ENCODE measurements at places on chromosomes 16 and 17.

GRCh38 chr17:38577645-38578173 lies 28.0 kb downstream of the SRCIN1 start:
- DNase-seq: no peak

GRCh38 chr16:73794994-73795393 lies 501.6 kb upstream of the PSMD7 start:
- no peak for DNase-seq

DNA sequence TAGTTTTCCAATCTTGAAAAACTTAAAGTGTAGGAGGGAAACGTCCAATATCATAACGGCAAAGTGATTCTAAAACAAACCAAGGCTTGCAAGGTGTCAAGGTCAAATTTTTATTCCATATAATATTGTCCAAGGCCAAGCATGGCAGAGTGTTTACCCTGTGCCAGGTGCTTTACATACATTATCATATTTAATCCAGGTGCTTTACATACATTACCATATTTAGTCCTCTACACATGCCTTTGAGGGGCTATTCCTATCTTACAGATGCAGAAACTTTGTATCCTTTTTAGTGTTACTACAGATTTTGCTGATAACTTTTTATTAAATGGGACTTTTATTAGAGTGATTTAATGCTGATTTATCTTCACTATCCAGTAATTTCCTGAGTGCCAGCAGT lies 23.9 kb downstream of the MAF start:
- no peak for DNase-seq

GRCh38 chr16:57994778-57995177 lies 5.7 kb downstream of the ZNF319 start:
- DNase-seq: no peak

- no peak for DNase-seq
Observed at GRCh38 chr17:18191236-18191667, 7.6 kb downstream of the ALKBH5 start.

GRCh38 chr17:48871551-48872351 lies 20.8 kb upstream of the ATP5MC1 start:
- no peak for DNase-seq

DNA sequence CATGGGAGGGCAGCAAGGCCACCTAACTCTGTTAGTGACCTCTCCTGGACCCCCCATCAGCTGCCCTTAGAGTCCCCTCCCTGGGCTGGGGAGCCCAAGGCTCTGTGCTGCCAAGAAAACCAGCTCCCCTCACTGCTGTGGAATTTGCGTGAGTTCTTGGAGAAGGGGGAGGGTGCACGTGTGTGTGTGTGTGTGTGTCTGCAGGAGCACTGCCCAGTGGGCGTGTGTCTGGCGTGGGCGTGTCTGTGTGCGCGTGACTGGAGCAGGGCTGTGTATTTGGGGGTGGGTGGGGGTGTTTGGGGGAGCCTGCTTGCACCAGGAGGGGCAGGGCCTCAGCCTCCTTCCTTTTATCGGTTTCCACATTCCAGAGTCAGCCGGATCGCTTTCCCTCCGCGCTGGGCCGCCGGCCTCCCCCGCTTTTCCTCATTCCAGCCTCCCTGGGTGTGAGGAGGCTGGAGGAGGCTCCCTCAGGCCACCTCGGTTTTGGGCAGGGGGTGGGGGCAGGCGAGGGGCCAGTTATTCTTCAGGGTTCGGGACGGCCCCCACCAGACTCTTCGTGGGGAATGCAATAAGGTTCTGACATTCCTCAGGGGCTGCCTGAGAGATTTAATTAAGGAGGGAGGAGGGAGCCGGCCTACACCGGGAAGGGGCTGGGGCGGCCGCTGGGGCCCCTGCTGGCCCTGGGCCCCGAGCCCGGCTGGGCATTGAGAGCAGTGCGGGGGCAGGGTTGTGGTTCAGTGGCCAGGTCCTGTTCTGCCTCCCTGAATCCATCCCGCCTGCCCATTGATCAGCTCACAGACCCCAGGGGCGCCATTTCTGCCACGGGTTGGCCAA lies 2.5 kb downstream of the VASN start:
- no peak for DNase-seq

GRCh38 chr17:65229621-65229995 lies 92.4 kb downstream of the RGS9 start:
- no peak for DNase-seq

DNA sequence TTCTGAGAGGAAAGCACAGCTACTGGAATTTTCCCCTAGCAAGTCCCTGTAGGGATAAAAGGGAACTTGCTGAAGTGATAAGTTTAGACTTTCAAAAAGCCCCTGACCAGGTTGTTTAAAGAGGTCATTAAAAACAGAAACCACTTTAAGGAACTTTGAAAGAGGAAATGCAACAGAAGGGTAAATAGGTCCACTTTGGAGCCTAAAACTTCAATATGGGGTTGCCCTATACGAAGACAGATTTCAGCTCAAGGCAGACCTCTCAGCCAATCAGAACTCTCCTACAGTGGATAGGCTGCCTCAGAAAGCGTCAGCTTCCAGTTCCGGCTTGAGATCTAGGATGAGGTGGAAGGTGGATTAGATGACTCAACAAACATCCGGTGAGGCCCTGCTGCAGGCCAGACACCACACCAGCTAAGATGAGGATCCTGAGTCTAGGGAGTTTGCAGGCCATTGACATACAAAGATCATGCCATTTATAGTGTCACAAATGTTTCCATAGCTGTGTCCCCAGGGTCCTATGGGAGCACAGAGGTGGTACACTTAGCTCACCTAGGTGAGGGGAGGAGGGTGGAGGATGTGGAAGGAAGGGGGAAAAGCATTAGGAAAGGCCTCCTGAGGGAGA lies 7.9 kb upstream of the MFSD6L start:
- DNase-seq: no peak

- no peak for DNase-seq
Observed at GRCh38 chr16:53680756-53681155, 22.9 kb downstream of the RPGRIP1L start.

DNA sequence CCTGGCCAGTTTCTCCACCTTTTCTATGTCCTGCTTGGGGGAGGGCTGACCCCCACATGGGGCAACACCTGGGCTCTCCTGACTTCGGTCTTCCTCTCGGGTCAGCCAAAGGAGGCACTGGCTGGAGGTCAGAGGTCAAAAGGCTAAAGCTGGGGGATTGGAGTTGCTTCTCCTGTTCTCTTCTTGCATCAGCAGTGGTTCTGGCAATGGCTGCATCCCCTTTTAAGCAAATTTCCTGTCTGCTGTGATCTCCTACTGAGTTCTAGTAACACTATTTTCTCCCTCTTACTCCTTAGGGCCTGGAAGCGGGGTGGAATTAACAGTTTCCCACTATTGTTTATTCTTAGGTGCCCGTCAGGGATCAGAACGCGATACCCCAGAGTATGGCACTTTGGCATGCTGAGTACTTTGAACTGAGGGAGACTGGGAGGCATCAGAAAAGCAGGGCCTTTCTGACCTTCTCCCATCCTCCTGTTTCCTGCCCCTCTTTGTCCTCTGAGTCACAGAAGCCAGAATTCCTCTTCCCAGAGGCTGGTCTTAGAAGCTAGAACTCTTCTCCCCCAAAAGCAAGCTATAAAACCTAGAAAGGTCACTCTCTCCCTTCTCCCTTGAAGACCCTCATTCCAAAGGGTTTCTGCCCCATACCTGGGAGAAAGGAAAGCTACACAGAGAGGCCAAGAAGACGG lies 268.2 kb downstream of the STX8 start:
- DNase-seq: no peak

DNA sequence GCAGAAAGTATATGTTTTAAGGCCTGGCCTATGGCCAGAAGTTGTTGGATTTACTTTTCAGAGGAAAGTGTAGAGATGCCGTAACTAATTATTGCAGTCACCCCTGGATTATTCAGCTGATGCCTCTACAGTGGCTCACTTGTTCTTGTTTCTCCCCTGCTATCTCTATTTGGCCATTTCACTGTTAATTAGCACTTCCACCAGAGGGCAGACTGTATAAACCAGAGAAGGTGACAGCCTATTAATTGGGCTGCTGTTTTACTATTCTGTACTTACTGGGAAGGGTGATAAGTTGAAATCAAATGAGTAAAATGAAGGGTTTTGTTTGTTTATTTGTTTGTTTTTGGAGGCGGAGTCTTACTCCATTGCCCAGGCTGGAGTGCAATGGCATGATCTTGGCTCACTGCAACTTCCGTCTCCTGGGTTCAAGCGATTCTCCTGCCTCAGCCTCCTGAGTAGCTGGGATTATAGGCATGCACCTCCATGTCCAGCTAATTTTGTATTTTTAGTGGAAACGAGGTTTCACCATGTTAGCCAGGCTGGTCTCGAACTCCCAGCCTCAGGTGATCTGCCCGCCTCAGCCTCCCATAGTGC lies 66.0 kb downstream of the CDK12 start:
- DNase-seq: no peak

DNA sequence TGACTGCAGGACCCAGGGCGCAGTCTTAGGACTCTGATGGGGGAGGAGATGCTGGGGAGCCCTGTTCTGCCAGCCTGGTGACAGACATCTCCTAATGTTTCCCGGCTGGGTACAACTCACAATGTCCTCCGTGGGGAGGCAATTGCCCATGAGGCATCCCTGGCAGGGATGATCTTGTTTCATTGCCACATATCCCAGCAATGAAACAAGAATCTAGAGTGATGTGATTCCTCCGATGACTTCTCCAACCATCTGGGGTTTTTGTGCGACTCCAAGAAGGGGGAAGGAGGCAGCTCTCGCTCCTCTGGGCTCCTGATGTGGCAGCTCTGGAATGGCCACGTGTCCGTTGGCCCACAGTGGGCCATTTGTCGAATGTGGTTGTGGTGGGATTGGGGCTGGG lies 255.8 kb downstream of the SEC14L1 start:
- no peak for DNase-seq

- DNase-seq: no peak
Observed at GRCh38 chr17:73974536-73974935, 228.9 kb upstream of the RPL38 start.

- no peak for DNase-seq
Observed at GRCh38 chr16:51313198-51313597, 162.1 kb upstream of the SALL1 start.

DNA sequence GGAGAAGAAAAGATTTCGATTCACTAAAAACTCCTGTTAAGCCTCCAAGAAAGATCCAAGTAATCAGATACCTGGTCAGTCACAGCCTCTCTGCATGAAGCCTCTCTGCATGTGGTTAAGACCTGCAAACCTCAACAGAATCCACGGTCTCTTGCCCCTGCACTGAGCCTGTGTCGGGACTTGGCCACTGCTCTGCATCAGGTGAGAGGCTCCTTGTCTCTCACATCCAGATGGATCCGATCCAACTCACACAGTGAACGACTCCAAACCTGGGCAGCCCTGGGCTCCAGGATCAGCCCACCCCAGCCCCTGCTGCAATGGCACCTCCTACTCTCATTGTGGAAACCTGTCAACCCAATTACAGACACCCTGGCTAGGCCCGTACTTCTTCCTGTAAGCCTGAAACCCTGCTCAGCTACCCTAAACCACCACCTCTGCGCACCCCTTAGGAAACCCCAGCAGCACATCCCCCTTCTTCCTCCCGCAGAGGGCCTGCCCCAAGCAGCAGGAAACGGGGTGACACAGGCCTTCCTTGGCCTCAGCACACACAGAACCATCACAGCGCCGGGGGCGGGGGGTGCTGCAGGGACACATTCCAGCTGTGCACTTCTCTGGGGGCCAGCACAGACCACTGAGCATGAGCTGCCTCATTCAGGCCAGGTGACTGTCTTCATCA lies 129.5 kb downstream of the ANKRD11 start:
- DNase-seq: peak; percentile 60

GRCh38 chr16:22948058-22948602 lies 134.2 kb downstream of the HS3ST2 start:
- DNase-seq: no peak

DNA sequence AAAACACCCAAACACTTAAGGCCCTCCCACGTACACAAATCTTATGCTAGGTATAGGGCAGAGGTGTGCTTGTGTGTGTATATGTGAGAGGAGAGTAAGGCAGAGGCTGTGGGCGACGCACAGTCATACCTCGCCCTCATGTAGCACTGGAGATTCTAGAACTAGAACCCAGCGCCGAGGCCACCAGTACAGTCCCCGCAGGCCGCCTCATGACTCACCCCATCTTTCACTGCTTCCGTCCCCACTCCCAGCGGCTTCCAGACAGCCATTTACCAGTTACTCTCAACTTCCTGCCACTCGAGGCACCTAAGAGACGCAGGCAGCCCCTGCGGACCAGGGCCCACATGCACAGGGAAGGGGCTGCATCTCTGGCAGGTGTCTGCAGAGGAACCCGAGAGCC lies 23.2 kb upstream of the CYTH1 start:
- DNase-seq: no peak

GRCh38 chr17:18021372-18021771 lies 17.6 kb downstream of the ATPAF2 start:
- no peak for DNase-seq

DNA sequence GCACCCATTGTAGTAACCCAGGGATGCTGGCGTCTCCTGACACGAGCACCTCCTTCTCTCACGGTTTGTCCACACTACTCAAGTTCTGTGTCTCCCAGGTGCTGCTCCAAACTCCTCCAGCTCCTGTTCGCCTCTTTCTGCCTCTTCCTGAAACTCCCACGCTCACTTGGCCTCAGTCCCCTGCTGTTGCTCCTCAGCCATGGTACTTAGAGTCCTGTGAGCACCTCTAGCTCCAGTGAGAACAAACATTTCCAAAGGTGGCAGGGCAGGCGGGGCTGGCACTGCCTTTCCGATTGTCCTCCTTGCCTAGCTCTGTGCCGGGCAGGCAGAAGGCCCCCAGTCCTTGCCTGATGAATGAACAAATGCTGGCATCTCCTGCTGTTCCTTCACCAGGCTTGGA lies 146.1 kb downstream of the SDK2 start:
- DNase-seq: no peak

DNA sequence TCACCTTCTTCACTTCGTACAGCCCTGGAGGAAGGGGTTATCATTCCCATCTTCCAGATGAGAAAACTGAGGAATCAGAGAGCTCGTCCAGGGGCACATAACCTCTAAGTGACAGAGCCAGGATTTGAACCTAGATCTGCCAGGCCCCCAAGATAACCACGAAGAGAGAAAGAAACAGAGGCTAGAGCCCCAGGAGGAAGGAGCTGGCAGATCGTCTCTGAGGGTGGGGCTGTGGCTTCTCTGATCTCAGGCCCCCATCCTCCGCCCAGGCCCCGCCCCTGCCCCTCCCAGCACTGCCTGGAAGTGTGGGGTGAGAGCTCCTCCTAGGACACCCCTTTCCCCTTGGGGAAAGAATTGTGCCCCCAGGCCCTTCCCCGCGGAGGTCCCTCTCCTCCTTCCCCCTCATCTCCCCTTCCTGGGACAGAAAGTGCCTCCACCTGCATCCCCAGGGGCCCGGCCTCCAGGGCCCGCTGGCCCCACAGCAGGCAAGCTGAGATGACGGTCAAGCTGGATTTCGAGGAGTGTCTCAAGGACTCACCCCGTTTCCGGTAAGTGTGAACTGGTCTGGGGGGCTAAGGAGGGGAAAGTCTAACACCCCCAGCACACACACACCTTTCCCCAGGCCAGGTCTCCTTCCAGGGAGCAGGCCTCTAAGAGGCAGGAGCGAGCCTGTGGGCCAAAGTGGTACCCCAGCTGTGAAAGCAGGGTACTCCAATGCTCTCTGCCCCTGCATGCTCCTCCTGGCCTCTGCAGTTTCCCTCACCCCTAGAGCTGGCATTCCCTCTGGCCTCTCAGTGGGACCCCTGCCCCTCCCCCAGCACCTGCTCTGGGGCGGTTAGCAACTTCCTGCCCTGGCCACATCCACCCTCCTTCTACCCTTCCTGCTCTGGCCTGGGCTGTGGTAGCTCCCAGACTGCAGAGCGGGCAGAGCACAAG lies at the start of gene ACAP1:
ACAP1 (plus strand) TSS at position 290 of the 936 bp plus-strand sequence; CDS start at position 496, 206 bp downstream.
- DNase-seq: peak; percentile 77

All from stimulated activated CD8-positive, alpha-beta memory T cell treated with anti-CD3 and anti-CD28 coated beads, Interleukin-15, amount 100 ng/mL, for 1 hour (primary cell).